ENCODE measurements at places on chromosomes 7 and 10.

GRCh38 chr7:22786290-22786932 lies 36.2 kb downstream of the TOMM7 start:
- DNase-seq: no peak

DNA sequence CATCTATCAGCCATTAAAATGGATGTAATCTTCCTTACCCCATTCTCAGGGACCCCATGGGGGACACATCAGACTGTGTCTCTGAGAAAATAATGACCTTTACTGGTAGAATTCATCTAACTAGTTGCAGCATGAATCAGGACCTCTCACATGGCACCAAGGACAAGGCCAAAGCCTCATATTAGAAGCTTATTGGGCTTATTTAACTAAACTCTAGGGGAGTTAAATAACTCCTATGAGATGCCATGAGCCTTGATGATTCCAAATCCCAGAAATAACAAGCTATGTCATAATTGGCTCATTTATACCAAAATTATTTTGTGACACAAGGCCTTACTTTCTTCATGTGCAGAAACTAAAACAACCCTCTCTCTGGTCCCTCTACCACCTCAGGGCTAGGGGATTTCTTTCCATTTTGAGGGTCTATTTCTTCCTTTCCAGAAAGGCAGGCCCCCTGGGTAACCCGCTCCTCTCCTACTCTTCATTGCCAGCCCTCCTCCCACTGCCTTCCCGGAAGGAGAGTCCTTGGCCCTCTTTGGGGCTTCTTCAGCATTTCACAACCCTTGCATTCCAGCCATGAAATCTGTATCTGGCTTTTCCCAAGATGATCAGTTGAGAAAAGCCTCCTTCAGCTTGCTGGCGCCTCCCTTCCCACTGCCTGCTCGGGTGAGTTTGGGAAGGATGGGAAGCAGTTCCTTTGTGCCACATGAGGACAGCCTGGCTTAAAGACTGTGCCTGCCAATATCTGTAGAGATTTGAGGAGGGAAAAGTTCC lies 41.8 kb upstream of the TRIM8 start:
- no peak for DNase-seq

DNA sequence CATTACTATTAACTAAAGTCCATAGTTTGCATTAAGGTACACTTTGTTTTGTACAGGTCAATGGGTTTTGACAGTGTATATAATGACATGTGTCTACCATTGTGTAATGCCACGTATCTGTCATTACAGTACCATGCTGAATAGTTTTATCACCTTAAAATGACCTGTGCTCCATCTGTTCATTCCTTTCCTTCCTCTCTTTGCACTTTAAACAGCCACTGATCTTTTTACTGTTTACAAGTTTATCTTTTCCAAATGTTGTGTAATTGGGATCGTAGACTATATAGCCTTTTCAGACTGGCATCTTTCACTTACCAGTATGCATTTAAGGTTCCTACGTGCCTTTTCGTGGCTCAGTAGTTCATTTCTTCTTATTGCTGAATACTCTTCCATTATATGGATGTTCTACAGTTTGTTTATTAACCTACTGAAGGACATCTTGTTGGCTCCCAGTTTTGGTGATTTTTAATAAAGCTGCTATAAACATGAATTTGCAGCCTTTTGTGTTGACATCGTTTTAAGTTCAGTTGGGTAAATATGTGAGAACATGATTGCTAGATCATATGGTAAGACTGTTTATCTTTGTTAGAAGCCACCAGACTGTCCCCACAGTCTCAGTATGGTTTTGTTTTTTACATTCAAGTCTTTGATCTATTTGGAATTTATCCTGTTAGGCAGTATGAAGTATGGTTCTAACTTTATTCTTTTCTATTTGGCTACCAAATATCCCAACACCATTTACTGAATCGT lies 24.7 kb downstream of the STAM start:
- no peak for DNase-seq

DNA sequence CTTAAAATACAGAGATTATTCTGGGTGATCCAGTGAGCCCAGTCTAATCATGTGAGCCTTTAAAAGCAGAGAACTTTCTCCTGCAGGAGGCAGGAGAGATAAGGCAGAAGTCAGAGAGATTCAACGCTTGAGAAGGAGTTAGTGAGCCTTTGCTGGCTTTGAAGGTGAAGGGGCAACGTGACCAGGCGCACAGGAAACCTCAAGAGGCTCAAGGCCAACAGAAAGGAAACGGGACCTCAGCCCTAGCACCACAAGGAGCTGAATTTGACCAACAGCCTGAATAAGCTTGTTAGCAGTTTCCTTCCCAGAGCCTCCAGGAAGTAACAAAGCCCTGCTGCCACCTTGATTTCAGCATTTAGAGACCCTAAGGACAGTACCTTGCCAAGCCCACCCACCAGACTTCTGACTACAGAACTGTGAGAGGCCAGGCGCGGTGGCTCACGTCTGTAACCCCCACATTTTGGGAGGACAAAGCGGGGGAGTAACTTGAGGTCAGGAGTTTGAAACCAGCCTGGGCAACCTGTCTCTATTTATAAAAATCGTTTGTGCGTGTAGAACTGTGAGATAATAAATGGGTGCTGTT lies 87.3 kb upstream of the KAT6B start:
- peak; percentile 34 for DNase-seq

- no peak for DNase-seq
These were observed 33.5 kb upstream of the UMAD1 start for GRCh38 chr7:7607010-7607409.

DNA sequence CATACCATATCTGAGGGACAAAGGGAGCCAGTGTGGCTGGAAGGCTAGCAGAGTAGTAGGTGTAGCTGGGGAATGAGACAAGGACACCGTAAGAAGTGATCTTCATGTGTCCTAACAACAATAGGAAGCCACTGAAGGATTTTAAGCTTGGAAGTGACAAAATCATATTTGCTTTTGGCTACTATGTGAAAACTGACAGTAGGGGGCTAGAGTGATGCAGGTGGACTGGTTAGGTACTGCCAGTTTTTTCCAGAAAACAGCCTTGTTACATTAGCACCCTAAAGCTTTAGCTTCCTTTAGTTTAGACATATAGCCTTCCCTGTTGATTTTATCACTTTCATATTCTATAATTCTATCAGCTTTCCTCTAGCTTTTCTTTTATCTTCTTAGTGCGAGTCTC lies 637.1 kb downstream of the ANKRD7 start:
- no peak for DNase-seq

- no peak for DNase-seq
These were observed 603.5 kb downstream of the ARL4A start for GRCh38 chr7:13290975-13291374.

- DNase-seq: peak; percentile 43
These were observed 73.6 kb downstream of the COBL start for GRCh38 chr7:51242881-51243518.

DNA sequence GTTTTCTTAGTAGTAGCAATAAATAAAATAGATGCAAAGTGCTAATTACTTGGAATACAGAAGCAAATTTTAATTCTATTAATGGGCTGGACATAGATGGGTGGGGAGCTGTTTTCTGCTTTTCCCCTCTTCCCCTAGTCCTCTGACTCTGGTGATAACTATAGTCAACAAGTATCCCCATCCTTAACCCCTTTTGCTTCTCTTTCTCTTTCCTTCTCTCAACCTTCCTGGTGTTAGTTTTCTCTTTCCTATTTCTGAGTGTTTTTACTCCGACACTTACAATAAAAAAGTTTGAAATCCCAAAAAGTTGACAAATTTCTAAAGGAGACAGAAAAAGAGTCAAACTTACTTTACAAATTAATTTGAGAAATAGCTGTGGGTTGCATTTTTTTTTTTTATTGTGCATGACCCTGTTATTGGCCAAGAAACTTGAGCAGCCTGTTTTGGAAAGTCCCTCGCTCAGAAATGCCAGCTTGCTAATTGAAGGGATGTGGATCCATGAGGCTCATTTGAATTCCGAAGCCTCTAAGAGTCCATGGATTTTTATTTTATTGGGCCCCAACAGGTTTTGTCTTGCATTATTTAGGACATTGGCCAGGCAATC lies 2.4 kb downstream of the FAS start:
- no peak for DNase-seq

DNA sequence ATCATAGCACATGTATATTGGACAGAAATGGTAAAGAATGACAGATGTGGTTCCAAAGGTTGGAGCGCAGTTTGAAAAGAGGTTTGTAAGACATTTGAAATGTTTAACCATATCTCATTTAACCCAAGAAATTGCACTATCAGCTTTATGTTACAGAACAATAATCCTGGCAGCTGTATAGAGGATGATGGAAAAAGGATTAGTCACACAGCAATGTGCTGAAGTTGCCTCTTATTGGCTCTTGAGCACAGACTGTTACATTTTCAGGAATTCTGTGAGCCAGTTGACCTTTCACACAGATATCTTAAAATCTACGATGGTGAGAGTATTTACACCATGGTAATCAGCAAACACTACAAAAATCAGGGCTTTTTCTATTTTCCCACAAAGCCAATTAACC lies 3.9 kb downstream of the COG5 start:
- no peak for DNase-seq

- DNase-seq: no peak
These were observed 59.4 kb downstream of the MDFIC start for GRCh38 chr7:114981323-114981722.

- no peak for DNase-seq
These were observed 444 bp downstream of the NKX1-2 start for GRCh38 chr10:124449170-124450011.

DNA sequence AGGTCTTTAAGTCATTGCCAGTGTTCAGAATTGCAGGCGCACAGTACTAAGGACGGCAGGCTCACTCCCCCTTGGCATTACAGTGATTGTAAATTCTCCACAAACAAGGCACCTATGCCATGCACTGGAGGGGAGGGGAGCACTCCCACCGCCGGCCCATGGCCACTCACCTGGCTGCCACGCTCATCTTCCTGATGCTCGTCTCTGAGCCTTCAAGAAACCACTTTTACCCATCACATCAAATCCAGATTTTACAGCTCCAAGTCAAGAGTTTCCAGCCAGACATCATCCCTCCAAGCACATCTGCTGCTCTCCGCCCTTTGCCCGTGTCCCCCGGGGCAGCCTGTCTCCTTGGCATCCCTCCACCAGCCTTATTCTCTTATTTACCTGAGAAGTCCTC lies 350.2 kb upstream of the SHH start:
- DNase-seq: peak; percentile 27

DNA sequence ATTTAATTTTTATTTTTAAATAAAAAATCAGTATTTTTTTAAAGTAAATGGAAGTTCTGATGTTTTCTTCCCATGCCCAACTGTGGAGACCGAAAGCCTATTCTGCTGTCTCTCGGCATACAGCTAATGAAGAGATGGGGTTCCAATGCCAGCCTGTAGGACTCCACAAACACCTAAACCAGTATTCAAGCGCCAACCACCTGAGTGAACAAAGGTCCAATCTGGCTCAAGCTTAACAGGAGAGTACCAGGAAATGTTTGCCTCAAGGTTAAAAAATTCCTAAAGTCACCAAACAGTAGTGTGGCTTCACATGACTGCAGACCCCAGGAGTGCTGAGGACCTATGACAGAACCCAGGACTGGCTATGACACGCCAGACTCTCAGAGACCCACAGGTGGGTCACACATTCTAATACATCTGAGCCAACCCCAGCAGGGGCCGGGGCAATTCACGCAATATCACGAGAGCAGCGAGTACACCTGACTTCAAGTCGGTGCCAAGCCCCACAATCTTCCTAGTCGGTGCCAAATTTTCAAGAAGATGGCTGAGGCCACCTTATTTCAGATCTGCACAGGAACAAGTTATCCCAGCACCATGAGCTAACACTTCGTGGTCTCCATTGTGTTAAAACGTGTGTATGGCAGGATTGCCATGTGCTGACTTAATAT lies 31.6 kb downstream of the KIAA1549 start:
- no peak for DNase-seq

GRCh38 chr7:100019908-100020307 lies 4.5 kb downstream of the ZKSCAN1 start:
- no peak for DNase-seq

DNA sequence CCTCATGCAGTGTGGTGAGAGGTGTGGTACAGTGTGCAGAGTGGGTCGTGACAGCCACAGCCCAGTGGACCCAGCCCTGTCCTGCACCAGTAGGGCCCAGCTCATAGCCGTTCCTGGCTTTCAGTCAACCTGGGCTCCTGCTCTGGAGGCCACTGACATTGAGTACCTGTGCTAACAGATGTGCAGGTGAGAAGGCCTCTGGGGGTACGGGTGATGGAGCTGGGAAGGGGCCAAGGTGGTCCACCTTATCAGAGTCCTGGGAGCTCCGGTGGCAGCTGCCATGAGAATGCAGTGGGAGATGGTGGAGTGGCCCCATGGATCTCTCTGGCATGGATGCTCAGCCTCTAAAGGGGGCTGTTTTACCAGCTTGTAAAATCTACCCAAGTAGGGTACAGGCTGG lies 6.1 kb upstream of the TBRG4 start:
- no peak for DNase-seq

- DNase-seq: no peak
These were observed 88.8 kb upstream of the BTBD16 start for GRCh38 chr10:122182308-122182707.

DNA sequence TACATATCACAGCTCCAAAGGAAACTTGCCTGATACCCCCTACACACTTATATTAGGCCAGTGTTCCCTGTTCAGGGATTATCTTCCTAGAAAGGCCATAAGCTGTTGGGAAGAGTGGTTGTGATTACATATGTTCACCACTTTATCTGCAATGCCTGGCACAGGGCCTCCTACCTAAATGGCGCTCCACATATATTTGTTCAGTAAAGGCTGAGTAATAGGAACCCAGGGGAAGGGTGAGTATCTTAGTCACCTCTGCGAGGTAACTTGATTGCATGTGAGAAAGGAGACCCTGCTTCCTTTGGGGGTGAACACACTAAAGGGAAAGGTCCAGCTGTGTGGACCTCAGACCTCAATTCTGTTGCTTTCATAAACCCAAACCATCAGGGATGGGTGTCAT lies 896.0 kb downstream of the LRMDA start:
- DNase-seq: no peak

- no peak for DNase-seq
These were observed 177.3 kb upstream of the GRB10 start for GRCh38 chr7:50959991-50960390.

GRCh38 chr10:44306147-44306710 lies 78.7 kb downstream of the CXCL12 start:
- no peak for DNase-seq

- no peak for DNase-seq
These were observed 1.9 kb downstream of the NUB1 start for GRCh38 chr7:151343516-151343915.

DNA sequence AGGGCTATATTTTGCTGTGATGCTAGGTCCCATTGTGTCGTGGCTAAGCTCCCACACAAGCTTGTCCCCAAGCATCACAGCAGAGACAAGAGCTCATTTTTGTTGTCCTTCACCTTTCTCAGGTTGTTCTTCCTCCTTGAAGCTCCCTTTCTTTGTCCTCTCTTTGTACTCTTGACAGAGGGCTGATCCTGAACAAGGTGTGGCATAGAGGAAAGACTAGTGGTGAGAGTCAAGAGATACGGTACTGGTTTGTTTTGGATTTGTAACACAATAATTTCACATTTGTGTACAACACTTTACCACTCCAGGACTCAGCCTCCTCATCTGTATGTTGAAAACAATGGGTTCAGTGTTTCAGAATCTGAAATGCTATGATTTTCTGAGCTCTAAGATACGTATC lies 41.0 kb downstream of the MAGI2 start:
- DNase-seq: no peak
